ENCODE measurements at places on chromosomes 16 and 17.

GRCh38 chr17:50190293-50190602 is 11.2 kb downstream of the COL1A1 start:
- no peak for DNase-seq

- no peak for DNase-seq
Observed at GRCh38 chr16:2058420-2058819, 10.6 kb downstream of the TSC2 start.

- DNase-seq = no peak
Observed at GRCh38 chr16:67202426-67202825, 3.5 kb downstream of the ELMO3 start.

- DNase-seq = no peak
Observed at GRCh38 chr17:62627904-62628633, 599 bp downstream of the MRC2 start.

- no peak for DNase-seq
Observed at GRCh38 chr17:80539022-80539641, 5.5 kb upstream of the RPTOR start.

DNA sequence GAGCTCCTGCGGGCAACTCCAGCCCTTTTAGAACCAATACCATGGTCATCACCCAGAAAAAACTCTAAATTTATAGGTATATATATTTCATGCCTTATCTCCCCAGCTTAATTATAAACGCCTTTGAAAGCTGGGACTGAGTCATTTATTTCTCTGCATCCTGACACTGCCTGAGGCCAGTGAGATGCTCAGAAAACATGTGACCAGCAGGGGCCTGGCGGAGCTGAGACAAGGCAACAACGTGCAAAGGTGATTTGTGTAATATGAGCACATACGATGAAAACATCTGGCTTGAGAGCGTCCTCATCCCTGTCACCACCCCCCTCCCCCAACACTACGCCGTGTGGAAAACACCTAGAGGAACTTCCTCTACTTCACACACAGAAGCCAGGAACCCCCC is 22.7 kb downstream of the NXN start:
- DNase-seq = no peak

DNA sequence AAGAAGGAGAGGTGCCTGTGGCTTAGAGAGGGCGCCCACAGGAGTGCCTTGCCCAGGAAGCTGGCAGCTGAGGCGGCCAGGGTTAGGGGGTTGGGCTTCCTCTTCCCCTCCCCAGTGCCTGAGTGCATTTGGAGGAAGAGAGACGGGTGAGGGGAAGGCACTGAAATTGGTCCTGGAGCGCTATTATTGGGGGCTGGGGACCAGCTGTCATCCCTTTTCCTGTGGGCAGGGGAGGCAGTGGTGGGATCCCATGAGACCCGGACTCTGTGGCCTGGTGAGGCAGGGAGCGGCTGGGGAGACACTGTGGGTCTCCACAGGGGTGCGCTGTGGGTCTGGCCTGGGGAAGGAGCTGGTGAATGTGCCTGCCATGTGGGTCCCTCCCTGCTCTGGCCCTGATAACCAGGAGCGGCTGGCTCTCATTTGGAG is 259.7 kb downstream of the SEC14L1 start:
- DNase-seq = peak; percentile 22

- no peak for DNase-seq
Observed at GRCh38 chr17:78884148-78884825, 18.7 kb downstream of the CEP295NL start.

GRCh38 chr16:54944002-54944401 is 13.3 kb downstream of the IRX5 start:
- no peak for DNase-seq

- peak; percentile 76 for DNase-seq
Observed at GRCh38 chr17:55717898-55718735, 4.5 kb downstream of the TMEM100 start.

GRCh38 chr17:42913522-42913921 is 12.9 kb downstream of the G6PC1 start:
- DNase-seq = no peak

GRCh38 chr16:57255686-57256415 is 10.8 kb downstream of the ARL2BP start:
- no peak for DNase-seq

DNA sequence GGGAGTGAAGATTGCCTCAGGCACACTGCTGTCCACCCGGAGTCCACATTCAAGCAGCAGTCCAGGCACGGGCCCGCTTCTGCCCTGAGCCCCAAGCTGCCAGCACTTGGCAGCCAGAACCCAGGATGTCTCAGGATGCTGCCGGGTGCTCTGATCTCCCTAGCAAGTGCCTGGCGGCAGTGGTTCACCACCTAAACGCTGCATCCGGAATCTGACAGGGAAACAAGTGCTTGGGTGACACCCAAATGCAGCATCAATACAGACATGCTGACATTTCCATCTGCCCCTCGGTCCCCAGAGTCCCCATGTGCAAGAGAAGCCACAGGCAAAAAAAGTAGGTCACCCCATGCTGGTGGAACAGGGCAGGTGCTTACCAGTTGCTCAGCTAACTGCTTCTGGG is 197.1 kb upstream of the RPL38 start:
- DNase-seq = no peak

GRCh38 chr17:43316522-43317142 is 82.2 kb upstream of the ARL4D start:
- no peak for DNase-seq

DNA sequence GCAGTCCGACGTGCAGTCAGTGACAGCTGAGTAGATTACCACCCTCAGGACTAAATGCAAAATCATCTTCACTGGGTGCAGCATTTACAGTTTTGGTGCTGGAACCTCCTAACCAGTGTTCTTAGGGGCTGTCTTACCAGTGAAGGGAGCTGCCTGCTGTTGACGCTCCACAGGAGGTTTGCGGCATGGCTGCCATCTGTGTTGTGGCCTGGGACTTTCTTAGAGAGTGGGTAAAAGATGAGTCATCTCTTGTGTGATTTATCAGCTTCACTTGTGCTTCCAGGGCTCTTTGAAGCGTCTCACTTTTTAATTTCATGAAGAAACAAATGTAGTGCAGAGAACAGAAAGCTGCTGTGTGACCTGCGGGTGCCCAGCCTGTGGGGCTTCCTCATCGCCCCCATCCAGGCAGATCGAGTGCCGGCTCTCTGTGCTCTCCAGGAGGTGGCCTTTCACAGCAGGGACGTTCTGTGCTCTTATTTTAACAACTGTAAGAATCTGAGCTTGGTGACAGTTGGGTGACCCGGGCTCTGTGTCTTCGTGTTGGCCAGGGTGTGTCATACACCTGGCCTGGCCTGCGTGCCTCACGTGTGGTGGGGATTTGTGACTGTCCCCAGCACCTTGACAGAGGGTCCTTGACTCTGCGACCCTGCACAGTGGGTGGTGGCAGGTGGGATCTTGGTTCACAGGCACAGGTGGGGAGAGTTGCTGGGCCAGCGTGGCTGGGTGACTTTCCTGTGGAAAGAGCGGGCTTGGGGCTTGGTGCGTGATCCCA is 24.3 kb upstream of the ZNF750 start:
- DNase-seq = no peak

GRCh38 chr17:44128383-44128782 is 4.9 kb upstream of the HDAC5 start:
- no peak for DNase-seq

DNA sequence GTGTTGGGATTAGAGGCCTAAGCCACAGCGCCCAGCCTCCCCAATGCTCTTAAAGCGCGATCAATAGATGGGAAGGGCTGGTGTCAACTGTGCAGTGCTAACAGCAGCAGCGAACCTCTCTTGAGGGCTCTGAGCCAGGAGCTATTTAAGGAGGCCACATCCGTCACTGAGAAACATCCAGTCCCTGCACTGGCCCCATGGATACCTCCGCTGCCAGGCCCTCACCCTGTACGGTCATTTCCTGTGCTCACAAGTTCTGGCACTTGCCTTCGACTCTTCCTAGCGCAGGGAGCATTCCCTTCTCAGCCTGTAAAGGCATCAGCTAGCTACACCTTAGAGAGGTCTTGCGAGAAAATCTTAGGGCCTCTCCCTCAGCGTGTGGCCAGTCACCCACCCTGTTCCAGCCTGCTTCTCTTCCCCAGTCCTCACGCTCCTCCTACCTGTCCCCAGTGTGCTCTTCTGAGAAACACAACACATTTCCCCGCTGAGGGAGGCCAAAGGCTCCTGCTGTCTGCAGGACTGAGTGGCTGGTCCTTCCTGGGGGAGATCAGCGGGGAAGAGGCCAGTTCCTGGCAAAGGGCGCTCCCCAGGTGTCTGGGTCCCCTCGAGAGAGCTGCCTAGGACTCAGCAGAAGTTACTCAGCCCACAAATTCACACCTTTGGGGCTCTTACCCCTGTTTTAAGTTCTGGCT is 28.6 kb downstream of the GTF3C1 start:
- no peak for DNase-seq

- no peak for DNase-seq
Observed at GRCh38 chr17:82615084-82616020, 32.9 kb downstream of the WDR45B start.

GRCh38 chr16:22282254-22282892 is 14.8 kb upstream of the POLR3E start:
- no peak for DNase-seq

DNA sequence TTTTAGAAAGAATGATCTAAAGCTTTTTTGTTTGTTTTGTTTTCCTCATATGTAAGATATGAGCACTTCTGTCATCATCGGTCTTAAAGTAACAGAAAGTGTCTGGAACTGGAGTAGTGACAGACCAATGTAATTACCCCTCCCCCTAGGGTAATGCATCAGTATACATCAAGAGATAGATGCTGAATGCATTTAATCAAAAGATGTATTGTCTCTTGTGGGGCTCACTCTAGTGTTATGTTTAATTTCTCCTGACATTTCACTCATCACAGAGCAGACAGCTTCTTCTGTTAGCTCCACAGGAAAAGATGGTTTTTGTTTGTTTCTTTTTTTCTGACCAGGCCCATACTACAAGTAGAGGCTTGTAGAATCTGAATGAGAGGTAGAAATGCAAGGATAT is 168.7 kb upstream of the C17orf78 start:
- no peak for DNase-seq

DNA sequence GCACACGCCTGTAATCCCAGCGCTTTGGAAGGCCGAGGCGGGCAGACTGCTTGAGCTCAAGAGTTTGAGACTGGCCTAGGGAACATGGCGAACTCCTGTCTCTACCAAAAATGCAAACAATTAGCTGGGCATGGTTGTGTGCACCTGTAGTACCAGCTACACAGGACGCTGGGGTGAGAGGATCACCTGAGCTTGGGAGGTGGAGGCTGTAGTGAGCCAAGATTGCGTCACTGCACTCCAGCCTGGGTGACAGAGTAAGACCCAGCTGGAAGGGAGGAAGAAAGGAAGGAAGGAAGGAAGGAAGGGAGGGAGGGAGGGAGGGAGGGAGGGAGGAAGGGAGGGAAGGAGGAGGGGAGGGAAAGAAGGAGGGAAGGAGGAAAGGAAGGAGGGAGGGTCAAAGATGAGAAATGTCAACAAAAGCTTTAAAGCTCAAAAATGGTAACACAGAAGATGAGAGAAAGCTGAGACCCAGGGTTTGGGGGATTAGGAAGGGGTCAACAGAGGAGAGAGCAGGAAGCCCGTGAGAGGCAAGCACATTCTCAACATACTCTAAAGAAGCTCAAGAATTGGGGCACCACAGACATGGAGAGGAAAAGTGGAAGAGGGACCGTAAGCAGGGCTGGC is 5.0 kb upstream of the KRT19 start:
- DNase-seq = no peak

GRCh38 chr17:8018436-8018835 is 16.0 kb downstream of the GUCY2D start:
- no peak for DNase-seq

DNA sequence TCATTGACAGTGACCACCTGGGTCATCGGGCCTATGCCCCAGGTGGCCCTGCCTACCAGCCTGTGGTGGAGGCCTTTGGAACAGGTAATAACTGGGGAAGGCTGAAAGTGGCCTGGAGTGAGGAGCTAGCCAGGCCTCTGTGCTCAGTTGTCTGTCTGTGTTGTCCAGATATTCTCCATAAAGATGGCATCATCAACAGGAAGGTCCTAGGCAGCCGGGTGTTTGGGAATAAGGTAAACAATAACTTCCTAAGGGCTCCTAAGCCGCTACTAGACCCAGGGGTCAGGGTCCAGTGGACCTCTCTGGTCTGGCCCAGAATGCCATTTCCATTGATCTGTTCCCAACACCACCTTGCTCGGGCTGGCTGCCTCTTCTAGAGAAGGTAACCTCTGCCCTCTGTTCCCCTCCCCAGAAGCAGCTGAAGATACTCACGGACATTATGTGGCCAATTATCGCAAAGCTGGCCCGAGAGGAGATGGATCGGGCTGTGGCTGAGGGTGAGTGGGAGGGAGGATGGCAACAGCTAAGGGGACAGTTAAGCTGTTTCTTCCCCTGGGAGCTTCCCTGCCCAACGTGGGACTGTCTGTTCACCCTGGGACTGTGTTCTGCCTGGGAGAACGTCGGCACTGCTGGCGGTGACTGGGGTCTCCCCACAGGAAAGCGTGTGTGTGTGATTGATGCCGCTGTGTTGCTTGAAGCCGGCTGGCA is 1.9 kb upstream of the MLX start:
- DNase-seq = no peak

- no peak for DNase-seq
Observed at GRCh38 chr16:10519297-10519696, 61.1 kb downstream of the EMP2 start.
